ENCODE measurements at places on chromosomes 4 and X.
A peak's percentile ranks its signal among the peaks of the same experiment; 100 is the strongest.

GRCh38 chr4:172356016-172356415 lies 542.8 kb downstream of the GALNTL6 start:
- DNase-seq: no peak

DNA sequence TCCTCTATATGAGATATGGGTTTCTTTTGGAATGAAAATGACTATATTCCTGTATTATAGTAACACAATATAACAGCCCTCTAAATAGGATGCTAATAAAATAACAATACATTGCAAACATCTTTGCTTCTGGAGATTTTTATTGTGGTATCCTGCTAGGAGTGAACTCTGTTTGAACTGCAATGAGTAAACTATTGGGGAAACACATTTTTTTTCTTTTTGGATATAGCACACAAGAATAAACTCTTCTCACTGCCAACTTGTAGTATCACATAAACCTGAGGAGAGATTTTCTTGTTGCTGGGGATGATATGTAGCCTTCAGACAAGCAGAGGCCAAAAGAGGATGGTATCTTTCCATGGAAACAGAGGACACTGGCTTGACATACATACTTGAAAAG lies 238.2 kb downstream of the C4orf33 start:
- DNase-seq: no peak

DNA sequence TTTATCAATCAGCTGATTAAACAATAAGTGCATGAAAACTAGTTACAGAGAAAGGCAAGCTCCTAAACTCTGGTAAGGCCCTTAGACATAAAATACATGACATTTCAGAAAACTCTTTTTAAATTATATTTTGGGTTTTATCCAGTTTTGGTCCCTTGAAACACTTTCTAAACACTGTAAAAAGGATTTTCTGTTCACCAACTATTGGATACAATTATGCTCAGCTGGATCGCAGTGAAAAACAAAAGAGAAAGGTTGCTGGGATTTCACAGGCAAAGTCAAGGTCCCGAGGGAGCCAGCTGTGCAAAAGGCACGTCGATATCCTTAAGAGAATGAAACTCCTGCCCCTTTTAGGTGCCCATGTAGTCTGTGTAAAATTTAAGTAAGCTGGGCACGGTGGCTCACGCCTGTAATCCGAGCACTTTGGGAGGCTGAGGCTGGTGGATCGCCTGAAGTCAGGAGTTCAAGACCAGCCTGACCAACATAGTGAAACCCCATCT lies 1018.4 kb upstream of the INTU start:
- DNase-seq: no peak

DNA sequence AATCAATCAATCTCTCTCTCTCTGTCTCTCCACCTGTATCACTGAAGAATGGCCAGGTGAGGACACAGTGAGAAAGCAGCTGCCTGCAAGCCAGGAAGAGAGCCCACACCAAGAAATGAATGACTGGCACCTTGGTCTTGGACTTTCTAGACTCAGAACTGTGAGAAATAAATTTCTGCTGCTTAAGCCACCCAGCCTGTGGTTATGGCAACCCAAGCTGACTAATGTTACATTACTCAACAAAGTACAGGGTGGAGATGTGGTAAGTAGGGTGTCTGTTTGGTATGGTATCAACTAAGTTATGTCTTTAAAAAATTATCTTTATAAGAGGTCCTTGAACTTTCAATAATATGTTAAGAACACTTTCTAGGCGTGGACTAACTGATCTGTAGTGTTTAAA lies 159.3 kb downstream of the EPHA5 start:
- DNase-seq: no peak

DNA sequence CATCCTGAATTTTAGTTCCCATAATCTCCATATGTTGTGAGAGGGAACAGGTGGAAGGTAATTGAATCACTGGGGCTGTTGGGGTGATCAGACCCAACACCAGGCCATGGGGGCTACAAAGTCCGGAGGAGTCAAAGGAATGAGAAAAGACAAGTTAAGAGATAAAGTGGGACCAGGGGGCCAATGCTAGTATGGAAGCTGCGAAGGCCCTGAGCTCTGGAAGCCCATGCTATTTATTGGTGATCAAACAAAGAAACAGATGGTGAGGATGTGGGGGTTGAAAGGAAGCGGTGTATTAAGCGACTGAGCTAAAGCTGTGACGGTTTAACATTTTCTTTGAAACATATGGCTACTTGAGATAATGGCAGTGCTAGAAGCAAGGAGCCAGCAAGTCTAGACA lies 132.8 kb downstream of the PDGFC start:
- no peak for DNase-seq

GRCh38 chr4:121950212-121950679 lies 1.6 kb downstream of the TRPC3 start:
- peak; percentile 80 for DNase-seq

- DNase-seq: no peak
These were observed 34.9 kb upstream of the ANXA10 start for GRCh38 chr4:168057412-168057811.

GRCh38 chr4:94412658-94413038 lies 39.1 kb upstream of the PDLIM5 start:
- no peak for DNase-seq

DNA sequence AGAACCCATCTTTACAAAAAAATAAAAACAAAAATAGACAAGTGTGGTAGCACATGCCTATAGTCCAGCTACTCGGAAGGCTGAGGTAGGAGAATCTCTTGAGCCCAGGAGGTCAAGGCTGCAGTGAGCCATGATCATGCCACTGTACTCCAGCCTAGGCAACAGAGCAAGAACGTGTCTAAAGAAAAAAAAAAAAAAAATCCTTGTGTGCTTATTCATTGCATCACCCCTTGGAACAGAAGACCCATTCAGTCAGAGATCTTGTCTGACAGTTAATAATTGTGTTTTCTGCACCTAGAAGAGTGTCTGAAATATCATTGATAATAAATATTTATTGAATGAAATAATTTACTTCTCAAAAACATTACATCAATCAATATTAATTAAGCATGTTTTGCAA lies 97.4 kb upstream of the TBL1X start:
- no peak for DNase-seq

DNA sequence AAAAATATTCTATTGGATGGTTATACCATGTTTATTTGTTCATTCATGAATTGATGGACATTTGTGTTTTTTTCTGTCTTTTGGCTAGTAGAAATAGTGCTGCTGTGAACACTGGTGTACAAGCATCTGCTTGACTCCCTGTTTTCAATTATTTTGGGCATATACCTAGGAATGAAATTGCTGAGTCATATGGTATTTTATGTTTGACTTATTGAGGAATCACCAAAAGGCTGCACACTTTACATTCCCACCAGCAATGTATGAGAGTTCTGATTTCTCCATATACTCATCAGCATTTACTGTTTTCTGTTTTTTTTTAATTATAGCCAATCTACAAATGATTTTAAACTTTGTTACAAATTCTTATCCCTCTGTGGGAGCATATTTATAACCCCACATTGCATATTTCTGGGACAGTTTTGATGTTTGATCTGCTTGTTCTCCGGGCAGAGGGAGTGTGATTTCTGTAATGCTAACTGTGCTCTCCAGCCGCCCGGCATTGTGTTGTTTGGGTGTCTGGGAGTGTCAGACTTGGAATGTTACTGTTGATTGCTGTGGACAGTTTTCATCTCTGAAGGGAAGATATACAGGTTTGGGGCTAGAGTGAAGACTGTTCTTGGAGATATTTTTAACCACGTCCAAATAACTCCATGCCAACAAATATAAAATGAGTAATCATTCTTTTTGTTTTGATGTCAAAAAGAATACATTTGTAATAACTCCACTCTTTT lies 60.5 kb upstream of the PGRMC2 start:
- no peak for DNase-seq

DNA sequence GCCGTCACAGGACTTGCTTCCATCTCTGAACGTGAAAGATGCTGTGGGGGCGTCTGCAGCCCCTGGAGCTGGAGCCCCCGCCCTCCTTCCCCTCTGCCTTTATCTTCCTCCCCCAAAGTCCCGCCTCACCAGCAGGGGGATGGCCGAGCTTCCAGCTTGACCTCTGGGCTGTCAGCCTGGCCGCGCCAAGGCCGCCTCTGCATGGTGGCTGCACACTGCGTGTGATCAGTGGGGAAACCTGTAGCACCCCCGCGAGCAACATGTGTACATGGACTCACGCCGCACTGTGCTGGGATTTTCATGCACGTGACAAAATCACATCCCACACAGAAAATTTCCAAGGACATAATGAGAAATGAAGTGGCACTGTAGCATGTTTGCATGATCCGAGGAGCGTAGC lies 26.5 kb upstream of the PSAPL1 start:
- no peak for DNase-seq

- no peak for DNase-seq
These were observed 1.4 kb upstream of the CRMP1 start for GRCh38 chr4:5894266-5894665.

DNA sequence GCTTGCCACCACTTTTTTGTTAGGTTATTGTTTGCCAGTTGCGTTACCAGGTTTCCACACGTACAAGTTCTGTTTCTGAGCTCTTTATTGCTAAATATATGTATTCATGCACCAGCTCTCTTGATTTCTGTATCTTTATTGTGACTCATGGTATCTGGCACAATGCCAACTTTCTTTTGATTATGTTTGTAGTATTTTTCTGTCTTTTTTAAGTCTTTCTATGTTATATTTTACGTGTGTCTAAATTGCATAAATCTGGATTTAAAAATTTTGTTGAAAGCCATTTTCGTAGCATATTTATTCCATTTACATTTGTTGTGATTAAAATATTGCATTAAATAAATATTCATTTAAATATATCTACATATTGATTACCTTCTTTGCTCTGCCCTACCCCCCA lies 73.8 kb downstream of the KDM6A start:
- DNase-seq: no peak

- DNase-seq: no peak
These were observed 10.1 kb upstream of the FAT1 start for GRCh38 chr4:186733778-186734177.

GRCh38 chr4:188005561-188005960 lies 10.0 kb downstream of the ZFP42 start:
- DNase-seq: no peak

- DNase-seq: peak; percentile 4
These were observed 5.9 kb downstream of the NKX1-1 start for GRCh38 chr4:1400191-1400805.

DNA sequence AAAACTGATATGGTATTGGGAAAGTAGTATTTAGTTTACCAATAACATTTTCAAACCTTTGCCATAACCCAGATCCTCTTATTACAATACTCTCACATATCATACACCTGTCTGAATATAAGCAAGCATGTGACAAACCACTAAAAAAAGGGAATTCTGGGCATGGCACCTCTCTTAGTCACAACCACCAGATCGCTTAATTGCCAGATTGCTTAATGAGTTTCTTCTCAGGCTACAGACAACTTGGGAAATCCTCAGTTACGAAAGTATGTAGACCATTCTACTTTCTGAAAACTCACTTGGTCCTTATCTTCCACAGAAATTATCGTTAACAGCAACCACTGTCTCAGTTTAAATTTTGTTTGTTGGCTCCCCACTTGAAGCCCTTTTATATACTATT lies 2.1 kb downstream of the NAF1 start:
- no peak for DNase-seq

DNA sequence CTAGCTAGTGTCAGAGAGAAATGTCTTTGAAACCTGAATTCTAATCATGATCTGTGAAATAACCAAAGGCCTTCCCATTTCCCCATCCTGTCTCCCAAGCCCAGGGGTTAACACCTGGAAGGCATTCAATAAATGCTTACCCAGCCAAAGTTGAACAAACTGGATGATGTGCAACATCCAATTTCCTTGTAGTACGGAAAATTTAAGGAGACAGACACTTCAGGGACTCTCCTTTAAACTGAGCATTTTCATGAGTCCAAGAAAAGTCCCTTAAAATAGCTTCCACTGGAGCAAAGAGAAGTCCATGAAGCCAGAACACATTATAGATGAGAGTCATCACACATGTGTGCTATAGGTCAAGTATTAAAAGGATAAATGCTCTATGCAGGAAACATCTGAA lies 271.2 kb downstream of the RAB28 start:
- DNase-seq: no peak

- DNase-seq: no peak
These were observed 3.8 kb upstream of the CXCL9 start for GRCh38 chr4:76011018-76011670.

DNA sequence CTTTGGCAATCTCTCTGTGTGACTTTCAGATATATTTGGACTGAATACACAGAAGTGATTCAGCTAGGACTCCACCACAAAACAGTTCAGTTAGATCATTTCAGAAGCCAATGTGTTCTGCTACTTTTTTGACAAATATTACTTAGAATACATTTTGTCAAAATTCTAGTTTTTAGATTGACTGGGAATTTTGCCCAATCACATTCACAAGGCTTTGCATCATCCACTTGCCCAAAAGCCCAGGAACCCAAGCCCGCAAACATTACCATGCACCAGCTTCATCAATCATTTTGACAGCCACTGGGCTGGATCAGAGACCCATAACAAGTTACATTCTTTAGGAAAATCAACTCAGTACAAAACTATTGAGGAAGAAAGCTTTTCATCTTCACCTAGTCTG lies 256.6 kb upstream of the NDST3 start:
- no peak for DNase-seq

- DNase-seq: no peak
These were observed 1047.7 kb upstream of the GRID2 start for GRCh38 chr4:91256043-91256442.

DNA sequence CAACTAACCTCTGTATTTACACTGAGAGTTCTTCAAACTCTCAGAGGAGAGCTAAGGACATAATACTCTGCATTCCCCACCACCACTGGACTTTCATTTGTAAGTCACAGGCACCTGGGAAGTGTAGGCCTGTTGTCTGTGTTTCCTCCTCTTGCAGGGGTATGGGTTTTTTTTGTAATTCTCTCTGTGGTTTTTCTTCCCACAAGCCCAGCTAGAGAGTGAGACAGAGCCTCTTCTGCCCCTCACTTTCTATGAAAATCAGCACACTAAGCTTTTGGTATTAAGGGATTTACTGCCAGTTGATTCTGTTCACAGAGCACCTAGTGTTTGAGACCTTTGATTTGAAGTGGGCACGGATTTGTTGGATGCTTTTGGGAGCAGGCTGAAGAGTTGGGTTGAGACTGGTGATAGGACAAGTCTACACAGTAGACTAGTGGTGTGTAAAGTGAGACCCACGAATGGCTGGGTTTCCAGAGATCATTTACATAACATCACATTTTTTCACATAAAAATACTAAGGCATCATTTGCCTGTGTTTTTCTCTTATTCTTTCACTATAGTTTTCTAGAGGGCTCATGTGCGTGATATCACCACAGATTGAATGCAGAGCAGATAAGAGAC lies 28.9 kb upstream of the WDR17 start:
- DNase-seq: no peak

- DNase-seq: peak; percentile 33
These were observed 586 bp downstream of the BCAP31 start for GRCh38 chrX:153723351-153724251.

Data from activated T-cell treated with anti-CD3 and anti-CD28 coated beads, Interleukin-2, amount 50 U/mL, for 4 hours (primary cell).